Activated CD4-positive, CD25-positive, alpha-beta regulatory T cell treated with anti-CD3 and anti-CD28 coated beads, Interleukin-2, amount 50 U/mL, for 16 hours (primary cell): ENCODE measurements at places on chromosomes 7 and 10.

DNA sequence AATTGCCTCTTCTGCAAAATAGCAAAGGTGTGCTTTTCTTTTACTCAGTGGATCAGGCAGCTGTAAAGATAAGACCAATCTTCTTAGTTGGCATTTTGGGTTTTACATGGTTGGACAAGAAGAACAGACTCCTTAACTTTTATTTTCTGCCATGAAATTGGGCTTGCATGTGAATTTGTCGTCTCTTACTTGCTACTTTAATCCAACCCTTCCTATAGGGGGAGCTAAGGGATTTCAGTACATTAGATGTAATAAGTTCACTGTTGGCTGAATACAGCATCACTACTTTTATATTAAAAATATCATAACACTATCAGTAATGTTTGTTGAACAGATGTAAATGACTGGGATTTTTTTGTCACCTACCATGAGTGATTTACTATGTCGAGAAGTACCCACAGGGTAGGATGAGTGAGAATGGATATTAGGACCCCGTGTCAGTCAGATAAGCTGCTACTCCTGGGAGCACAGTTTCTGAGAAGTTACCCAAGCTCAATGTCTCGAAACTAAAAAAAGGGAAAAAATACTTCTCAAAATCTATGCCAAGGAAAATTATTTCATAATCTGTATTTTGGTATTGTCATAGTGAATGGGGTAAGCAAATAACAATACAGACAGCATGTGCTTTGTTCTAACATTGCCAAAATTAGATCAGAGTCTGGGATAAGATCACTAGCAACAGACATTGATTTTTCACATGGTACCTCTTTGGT is 127.4 kb upstream of the AGR3 start:
- no peak for DNase-seq

DNA sequence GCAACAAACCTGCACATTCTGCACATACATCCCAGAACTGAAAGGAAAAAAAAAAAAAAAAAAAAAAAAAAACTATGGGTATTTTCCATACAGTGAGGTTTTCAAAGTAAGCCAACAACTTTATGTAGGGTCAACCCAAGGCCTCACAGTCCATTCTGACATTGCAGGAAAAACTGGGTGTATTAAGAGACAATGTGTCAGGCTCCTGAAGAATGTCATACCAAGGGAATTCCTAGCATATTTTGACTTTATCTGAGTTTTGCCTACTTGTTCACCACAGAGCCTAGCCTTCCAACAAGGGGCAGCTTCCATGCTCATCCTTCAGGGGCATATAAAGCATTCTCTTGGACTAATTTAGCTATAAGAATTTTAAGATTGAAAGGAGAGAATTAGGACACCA is 368.9 kb downstream of the PLXDC2 start:
- no peak for DNase-seq

DNA sequence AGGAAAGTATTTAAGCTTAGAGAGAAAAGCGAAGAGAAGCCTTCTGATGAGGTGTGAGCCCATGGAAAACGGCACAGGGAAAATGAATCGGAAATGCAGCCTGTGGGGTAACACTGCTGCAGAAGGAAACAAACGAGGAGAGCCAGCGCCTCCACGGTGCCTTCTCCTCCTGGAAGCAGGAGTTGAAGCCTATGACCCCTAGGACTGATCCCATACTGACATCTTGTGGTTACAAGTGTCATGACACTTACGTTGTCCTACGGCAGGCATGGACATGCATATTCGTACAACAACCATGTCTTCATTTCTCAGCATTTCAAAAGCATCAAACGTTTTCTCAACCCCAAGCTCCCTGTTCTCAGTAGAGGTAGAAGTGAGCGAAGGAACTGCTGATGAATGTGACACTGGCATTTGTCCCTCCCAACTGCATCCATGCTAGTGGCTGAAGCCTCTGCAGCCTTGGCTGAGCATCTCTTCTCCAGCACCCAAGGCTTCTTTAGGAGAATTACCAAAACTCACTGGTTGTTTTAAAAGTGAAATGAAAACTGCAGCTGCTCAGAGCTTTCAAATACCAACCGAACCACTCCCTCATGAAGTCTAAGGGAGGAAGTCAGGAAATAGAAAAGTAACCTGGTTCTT is 160.2 kb downstream of the JAZF1 start:
- no peak for DNase-seq

DNA sequence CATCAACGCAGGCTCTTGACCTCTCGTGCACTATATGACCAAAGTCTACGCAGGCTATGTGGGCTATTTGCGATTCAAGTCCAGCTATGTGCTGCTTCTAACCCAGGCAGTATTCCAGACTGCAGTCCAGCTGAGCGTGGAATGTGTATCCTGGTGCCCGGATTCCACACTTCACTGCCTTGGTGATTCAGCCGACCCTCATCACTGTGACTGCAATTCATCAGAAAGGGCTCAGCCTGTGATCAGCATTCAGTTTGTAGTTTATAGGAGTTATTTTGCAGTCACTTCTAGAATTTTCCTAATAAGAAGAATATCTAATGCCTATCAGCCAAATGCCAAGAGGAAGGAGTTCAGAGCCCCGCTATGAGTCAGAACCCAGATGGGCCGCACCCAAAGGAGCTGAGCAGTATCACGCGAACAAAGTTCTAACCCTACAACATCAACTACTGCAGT is 119.8 kb upstream of the LANCL2 start:
- no peak for DNase-seq

- DNase-seq, result no peak
Observed at GRCh38 chr7:22193450-22193983, 163.4 kb downstream of the RAPGEF5 start.

GRCh38 chr10:24541239-24541753 is 182.4 kb downstream of the ARHGAP21 start:
- no peak for DNase-seq

DNA sequence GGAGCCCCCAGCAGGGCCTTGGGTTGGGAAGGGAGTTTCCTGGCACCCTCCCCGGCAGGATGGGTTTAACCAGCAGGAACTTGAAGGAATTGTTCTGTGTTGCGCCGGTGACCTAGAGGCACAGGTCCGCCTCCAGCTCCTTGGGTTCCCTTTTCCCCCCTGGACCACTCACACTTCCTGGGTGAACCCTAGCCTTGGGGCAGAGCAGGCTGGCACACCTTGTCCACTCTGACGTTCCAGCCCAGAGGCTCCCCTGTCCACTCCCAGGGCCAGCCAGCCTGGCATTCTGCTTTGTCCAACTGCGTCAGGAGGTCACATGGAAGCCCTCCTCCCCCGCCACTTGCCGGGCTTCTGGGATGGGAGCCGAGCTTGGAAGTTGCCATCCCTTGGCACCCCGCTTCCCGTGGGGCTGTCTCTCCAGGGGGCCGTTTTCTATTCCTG is 25.8 kb downstream of the TMEM120A start:
- no peak for DNase-seq

DNA sequence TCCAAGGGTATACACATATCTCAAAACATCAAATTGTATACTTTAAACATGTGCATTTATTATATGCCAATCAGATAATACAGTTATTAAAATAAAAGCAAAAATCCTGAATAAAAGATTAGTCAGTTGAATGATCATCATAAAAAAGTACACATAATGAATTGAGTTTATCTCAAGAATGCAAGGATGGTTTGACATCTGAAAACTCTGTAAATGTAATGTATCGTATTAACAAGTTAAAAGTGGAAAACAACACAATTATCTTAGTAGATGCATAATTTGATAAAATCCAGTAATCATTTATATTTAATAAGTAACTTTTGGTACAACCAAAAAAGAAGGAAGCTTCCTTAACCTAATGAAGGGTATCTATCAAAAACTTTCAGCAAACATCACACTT is 86.6 kb downstream of the COL28A1 start:
- no peak for DNase-seq

DNA sequence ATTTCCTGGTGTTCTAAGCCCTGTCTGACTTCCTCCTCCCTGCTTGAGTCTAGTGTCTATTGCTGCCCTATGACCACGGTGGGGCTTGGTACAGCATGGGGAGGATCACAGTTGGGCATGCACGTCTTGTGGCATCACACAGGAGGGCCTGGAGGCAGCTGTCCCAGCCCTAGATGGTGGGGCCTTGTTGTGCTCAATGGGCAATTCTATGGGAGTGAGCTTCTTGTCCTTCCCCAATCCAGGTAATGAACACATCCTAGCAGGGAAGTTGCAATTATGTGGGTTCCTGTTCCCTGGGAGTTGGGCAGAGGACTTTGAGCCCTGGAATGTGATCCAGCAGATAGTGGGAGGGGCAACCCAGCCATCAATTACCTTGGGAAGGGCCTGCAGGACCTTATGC is 10.8 kb upstream of the FAM3C start:
- DNase-seq, result no peak

DNA sequence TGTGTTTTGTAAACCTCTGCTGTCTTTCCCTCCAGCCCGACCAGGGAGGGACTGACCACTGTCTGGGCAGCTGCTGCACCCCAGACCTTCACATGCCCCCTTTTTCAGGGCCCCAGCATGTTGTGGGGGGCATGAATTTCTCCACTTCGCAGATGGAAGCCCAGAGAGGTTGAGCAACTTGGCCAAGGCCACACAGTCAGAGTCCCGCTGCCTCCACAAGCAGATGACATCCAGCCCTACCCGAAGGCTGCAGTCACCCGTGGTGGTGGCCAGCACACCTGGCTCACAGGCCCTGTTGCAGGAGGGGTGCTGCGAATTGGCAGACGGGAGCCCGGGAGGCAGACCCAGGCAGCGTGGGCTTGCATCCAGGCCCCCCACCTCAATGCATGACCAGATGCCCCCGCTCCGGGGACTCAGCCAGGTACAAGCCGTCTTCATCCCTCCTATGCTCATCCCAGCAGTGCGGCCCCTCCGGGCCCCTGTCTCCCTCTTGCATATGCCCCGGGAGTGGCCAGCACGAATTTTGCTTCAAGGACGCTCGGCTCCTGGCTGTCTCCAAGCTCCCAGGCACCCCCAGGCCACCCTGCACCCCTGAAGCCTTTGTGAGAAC is 36.0 kb upstream of the PDGFA start:
- no peak for DNase-seq

- no peak for DNase-seq
Observed at GRCh38 chr7:27138985-27139333, 4.5 kb downstream of the HOXA5 start.

DNA sequence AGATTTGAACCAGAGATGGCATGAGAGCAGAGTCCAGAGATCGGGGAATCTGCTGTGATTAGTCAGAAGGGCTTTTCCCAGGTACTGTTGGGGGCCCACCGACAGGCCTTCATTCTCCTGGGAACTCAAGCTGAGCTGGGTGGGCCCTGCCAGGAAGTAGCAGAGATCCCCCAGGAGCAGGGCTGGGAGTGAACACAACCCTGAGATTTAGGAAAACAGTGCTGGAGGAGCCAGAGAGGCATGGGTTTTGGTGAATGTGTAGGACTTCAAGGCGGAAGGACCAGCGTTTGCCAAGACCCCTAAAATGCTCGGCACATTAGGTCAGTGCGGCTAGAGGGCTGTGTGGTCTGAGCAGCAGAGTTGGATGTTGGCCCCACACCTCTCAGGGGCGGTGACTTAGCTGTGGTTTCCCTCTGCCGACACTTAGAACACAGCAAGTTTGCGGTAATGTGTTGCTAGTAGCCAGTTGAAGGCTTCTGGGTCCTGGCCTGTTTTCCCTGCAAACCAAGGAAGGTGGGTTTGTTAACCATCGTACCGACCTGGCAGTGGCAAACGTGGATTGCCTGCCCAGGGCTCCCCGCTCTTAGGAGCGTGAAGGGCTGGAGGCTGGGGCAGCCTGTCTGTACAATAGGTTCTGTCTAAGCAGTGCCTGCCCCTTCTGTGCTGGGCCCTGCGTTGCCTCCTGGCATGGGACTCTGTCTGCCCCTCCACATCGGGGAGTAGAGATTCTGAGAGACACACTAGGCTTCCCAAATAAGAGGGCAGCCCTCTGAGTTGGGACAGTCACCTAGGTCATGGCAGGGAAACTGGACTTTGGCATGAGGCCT is 14.0 kb downstream of the NACAD start:
- DNase-seq, result no peak

DNA sequence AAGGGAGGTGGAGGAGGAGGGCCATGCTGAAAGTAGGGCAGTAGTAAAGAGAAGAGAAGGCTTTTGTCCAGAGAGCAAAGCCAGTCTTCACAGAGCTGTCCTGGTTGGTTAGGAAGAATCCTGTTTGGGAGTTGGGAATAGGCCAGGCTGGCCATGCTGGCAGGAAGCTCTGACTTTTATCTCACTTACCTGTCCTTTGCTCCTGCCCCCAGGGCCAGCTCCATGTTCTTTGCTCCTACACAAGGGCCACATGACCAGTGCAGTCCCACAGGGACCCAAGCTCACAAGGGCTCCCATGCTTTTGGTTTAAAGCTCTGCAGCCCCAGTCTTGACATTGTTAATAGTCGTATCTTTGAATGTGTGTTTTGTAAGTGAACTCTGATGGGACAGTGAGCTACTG is 161.6 kb upstream of the KMT2E start:
- DNase-seq, result no peak

DNA sequence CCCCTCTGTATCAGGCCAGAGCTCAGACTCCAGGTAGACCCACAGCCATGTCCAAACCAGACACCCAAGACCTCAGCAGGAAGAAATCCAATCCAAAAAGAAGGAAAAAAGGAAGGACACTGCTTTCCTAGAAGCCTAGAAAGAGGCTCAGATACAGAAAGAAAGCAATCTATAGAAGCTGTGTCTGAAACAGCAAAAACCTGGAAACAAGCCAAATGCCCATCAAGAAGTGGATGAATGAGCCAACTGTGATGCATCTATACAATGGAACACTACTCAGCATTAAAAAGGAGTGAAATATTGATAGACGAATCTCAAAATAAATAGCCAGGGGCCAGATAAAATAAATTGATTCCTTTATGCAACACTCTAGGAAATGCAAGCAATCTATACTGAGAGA is 31.6 kb downstream of the GRB10 start:
- DNase-seq, result no peak

DNA sequence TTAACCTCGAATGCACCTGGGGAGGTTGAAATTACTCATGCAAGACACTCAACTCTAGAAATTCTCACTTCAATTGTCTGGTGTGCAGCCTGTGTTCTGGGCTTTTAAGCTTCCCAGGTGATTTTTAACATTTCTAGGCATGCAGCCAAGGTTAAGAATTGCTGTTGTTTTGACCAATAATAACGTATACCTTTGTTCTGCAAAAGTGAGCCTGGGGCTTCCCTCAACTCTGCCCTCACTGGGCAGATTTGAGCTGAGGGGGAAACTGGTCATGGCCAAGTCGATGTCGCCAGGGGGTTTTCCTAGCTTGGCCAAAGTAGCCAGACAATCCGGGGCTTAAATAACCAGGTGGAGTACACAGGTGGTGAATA is 568 bp downstream of the PRSS2 start:
- DNase-seq, result no peak

GRCh38 chr7:31078363-31078990 is 26.4 kb downstream of the ADCYAP1R1 start:
- no peak for DNase-seq
